ENCODE measurements at places on chromosomes 12 and 14.

DNA sequence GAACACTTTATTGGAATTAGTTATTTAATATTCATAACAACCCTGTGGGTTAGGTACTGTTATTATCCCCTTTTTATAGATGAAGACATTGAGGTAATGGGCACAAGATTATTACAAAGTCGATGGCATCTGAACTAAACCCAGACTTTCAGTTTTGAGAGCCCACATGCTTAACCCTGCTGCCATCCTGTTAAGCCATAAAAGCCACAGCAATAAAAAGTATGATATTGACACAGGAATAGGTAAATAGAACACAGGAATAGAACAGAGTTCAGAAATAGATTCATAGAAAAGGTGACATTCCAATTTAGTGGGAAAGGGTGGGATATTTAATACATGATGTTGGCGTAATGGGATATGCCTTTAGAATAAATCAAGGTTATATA lies 119.8 kb downstream of the SLC38A1 start:
- DNase-seq, result no peak

- no peak for DNase-seq
Observed at GRCh38 chr12:29616664-29617406, 119.3 kb upstream of the OVCH1 start.

DNA sequence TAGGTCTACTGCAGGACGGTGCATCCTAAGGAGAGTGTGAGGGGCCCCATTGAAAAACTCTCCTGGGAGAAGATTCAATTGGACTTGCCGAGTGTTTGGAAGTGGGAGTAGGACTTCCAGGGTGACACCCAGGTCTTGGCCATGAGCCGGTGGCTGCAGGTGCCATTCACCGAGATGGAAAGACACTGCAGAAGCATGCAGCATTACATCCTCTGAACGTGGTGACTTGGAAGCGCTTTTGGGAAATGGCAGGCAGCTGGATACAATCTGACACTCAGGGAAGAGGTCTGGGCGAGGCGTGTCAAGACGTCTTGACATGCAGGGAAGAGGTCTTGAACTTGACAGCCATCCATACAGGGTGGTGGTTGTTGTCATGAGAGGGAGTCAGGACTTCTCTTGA lies 126.9 kb downstream of the PAPOLA start:
- no peak for DNase-seq

- no peak for DNase-seq
Observed at GRCh38 chr14:78530078-78530477, 359.9 kb downstream of the NRXN3 start.

- no peak for DNase-seq
Observed at GRCh38 chr14:104598039-104598909, 6.3 kb downstream of the TMEM179 start.

GRCh38 chr14:102508410-102508773 lies 1.2 kb downstream of the ANKRD9 start:
- no peak for DNase-seq

- no peak for DNase-seq
Observed at GRCh38 chr14:53915364-53916014, 41.1 kb downstream of the BMP4 start.

DNA sequence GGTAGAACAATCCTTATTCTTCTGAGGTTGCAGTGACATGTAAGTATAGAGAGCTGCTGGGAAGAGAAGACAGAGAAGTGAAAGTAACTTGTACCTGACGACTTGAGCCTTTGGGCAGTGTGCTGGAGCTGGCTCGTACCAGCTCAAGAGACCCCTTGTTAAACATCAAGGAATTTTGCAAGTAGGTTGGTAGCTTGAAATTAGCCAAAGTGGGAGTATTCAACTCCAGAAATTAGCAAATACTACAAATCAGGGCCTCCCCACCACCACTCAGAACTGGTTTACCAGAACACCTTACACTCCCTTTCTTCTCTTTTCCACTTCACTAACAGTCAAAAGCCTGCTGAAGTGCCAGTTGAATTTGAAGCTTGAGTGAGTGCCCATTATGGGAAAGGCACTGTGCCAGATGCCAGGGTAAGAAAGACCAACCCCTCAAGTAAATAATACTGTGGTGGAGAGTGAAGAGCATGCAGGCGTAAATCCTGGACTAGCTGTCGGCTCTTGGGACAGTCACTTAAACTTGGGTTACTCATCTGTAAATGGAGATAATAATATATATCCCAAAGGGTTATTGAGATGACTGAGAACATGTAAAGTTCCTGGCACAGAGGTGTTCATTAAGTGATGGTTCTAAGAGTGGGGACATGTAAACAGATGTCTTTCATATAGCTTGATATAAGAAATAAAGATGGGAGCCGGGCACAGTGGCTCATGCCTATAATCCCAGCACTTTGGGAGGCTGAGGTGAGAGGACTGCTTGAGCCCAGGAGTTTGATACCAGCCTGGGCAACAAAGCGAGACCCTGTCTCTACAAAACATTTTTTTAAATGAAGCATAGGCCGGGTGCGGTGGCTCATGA lies 27.0 kb upstream of the EID3 start:
- no peak for DNase-seq

DNA sequence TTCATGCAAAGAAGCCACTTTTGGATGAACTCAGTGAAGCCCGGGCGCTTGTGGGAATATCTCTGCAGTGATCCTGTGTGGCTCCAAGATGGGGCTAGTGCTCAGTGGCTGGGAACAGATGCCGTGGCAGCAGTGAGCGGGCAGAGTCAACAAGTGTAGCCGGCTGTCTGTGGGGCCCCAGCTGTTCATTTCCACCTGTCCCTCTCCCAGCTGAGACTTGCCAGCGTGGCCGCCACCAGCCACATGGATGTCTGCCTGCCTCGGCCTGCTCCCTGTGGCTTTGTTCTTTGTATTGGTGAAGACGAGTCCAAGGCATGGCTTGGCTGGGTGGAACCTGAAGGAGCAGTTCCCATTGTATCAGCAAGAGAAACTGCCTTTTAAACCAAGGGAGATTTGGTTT lies 77.3 kb downstream of the NOS1 start:
- no peak for DNase-seq

- DNase-seq, result no peak
Observed at GRCh38 chr14:36151335-36151734, 25.2 kb downstream of the PTCSC3 start.

DNA sequence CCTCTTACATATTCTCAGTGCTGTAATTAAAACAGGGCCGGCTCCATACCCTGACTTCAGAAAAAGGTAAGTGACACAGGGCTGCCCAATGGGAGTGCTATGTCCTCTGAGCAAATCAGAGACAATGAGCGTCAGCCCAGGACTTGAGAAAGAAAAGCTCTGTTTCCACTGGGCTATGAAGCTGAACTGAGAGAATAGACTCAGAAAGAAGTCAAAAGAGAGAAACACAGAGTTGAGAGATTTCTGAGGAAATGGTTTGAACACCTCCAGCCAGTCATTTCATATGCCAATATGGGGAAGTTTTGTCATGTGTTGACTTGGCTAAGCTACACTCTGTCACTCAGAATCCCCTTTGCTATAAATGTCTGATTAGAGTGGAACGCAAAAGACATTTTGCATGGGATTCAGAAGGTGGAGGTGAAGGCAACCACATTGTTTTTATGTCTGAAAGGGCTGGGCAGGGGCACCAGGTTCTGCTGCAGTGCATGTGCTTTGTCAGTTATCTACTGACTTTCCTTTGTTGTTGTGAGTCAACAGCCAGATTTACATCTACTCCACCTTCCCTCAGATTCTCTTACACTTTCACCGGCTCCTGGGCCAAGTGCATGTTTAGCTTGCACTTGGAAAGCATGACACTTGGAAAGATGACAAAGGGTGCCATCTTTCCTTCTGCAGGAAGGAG lies 313.3 kb downstream of the DUSP6 start:
- no peak for DNase-seq

- no peak for DNase-seq
Observed at GRCh38 chr12:26867080-26867479, 34.1 kb upstream of the ITPR2 start.

- DNase-seq, result no peak
Observed at GRCh38 chr14:61585598-61586543, 109.4 kb upstream of the HIF1A start.

DNA sequence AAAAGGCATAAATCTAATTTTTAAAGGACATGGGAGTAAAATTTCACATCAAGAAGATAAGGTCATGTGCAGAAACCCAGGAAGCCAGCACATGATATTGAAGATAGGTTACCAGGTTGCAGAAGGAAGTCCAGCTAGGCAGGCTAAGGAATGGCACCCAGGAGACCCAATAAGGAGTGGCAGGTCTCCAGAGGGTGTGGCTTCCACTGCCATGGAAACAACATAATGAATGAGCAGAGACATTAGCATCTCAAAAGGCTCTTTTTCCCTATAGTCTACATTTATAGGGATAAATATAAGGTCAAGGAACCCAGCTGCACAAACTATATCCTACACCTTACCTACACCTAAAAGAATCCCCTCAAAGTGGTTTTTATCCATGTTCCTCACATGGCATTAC lies 275.9 kb downstream of the RPS29 start:
- DNase-seq, result no peak

DNA sequence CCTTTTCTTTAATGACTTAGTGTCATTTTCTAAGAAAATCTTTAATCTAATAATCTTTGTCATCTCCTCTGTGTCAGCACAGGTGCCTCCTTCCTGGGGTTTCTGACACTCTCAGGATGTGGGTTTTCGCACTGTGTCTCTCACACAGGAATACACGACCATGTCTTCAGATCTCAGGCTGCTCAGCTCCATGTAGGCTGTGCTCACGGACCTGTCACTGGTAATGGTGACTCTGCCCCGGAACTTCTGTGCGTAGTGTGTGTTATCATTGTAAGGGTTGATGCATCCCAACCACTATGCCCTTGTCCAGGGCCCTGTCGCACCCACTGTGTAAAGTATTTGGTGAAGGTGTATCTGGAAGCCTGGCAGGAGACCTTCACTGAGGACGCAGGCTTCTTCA lies 647.8 kb downstream of the TMEM121 start:
- DNase-seq, result peak; percentile 49

DNA sequence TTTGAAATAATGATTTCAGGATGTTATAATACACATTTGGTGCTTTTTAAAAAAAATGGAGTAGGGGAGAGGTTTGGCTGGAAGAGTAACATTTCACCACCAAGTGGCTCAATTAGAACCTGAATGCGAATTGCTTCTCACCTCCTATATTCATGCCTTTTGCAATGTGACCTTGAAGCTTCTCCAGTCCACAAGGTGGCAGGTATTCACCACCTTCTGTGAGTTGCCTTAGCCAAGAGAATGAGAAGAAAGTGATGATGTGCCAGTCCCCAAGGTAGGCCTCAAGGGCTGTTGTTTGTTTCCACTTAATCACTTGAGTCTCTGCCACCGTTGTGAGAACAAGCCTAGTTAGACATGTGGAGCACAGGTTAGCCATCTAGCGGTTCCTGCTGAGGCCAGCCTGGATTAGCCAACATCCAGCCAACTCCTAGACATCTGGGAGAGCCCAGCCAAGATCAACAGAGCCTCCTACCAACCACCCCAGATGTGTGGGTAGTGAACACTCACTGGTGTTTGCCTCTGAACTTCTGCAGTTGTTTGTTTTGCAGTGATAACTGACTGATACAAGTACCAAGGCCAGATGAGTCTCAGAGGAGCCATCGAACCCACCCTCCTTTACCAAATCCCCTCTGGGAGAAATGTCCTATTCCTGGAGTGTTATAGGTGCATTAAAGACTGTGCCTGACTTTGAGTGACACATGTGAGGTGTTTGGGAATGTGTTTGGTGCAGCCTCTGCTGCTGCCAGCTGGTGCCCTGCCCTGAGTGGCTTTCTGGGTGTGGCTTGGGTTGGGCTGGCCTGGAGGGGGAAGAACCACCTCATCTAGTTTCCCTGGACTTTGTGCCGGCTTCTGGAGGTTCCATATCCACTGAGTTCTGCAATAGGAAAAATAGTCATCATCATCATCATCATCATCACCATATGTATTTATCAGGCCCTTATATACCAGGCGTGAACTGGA lies 132.5 kb upstream of the RFLNA start:
- DNase-seq, result no peak

GRCh38 chr12:92038476-92038875 lies 107.2 kb downstream of the BTG1 start:
- DNase-seq, result no peak

- DNase-seq, result no peak
Observed at GRCh38 chr12:58481811-58482210, 438.5 kb downstream of the LRIG3 start.

GRCh38 chr14:66601932-66602578 lies 94.1 kb downstream of the GPHN start:
- DNase-seq, result no peak

DNA sequence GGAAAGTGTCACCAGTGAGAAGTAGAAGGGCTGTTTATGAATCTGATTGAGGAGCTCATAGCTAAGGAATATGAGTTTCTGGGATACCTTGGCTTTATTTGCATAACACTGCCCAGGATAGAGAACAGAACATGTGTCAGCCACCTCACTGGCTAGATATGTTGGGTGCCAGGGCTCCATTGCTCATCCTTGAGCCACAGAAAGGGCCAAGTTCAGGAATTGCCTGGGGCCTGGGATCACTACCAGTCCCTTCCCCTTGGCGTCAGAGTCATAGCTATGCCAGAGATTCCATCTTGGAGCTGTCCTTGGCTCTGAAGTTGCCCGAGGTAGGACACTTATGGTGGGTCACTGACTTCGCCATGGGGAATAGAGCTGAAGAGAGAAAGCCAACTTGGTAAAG lies 49.0 kb downstream of the IFT43 start:
- no peak for DNase-seq

DNA sequence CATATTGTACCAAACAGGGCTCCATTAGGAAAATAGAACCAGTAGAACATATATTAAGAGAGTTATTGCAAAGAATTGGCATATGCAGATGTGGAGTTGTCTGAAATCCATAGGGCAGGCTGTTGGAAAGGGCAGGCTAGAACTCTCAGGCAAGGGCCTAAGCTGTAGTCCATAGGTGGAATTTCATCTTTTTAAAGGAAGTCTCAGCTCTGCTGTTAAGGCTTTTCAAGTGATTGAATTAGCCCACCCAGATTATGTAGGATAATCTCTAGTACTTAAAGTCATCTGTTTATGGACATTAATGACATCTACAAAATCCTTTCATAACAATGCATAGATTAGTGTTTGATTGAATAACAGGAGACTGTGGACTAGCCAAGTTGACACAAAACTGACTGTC lies 59.4 kb downstream of the RAD51B start:
- no peak for DNase-seq

DNA sequence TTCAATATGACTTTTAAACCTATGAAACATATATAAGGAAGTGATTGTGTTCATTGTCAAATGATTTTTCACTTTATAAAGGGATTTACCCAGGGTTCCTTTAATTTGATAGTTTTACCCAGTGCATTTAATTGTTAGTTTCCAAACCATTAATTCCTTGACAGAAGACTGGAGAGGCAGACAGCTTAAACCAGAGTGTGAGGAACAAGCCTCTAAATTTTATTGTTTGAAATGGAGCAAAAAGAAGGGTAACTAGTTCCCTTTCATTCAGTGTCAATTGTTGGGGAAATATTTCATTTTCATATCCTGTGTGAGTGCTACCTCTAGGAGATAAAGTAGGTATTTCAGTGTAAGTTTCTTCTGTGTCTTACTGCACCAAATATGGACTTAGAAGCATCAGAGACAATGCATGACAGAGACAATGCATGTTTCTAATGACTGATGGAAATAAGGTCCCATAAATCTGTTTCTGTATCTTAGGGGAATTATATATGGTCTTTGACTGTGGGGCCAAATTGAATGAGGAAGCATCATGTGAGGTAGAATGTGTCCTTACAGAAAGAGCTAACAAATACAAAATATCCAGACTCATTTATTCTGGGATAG lies 120.5 kb downstream of the TMTC2 start:
- DNase-seq, result no peak
